ENCODE measurements at places on chromosomes 5 and 9. TPM values are rescaled to one million over a fixed set of nuclear protein-coding genes. Genes with fewer than 3 reads are reported as not detected.

NEUROG1 gene
- not detected for total RNA-seq

CHD1 gene
- total RNA-seq, result 47.1 TPM

FRRS1L gene
- 0.10 TPM for total RNA-seq

PCDHB8 gene
- total RNA-seq, result 0.88 TPM

FAM169A gene
- total RNA-seq, result 1.3 TPM

PCDHB16 gene
- 1.1 TPM for total RNA-seq

All from glomerular endothelial cell (primary cell).